ENCODE measurements at places on chromosomes 7 and 10. TPM values are rescaled to one million over a fixed set of nuclear protein-coding genes. Genes with fewer than 3 reads are reported as not detected.

- DNase-seq, result no peak
These were observed 43.7 kb downstream of the FGFBP3 start for GRCh38 chr10:91865562-91866081.

DNA sequence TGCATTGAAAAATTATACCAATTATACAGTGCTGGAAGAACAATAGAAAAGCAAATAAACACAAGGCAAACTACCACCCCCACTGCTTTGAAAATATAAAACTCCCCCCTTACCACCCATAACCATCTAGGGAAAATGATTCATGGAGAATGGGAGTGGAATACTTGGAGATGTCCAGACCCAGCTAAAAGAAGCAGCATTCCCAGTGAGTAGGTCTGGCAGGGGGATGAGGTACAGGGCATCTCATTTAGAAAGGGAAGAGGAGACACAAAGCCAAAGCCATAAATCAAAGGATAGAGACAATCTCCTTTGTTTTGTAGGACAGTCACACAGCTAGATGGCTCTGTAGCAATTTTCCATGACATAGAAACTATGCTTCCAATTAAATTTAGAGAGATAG lies 36.0 kb upstream of the DGKI start:
- DNase-seq, result no peak

GRCh38 chr10:120453319-120453718 lies 3.7 kb upstream of the PLPP4 start:
- DNase-seq, result no peak

DNA sequence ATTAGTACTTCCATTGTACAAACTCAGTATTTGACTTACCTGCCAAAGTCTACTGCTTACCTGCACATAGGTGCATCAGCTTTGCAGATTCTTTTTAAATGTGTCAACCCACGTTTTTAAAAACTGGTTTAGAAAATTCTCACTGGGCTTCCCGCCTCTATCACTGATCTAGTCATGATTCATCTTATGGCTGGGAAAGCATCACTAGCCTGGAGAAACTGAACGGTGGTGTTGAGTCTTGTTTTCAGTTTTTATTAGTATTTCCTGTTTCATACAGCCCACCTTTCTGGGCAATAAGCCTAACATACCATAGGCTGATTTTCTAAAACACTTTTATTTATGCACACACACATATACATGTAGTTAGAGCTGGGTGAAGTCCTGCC lies 19.7 kb downstream of the DOCK1 start:
- DNase-seq, result no peak

GRCh38 chr7:129494041-129494440 lies 8.3 kb upstream of the SMKR1 start:
- DNase-seq, result no peak

Gene PHYHIPL
- total RNA-seq, result 98.9 TPM

Gene MKI67
- 9.3 TPM for total RNA-seq

DNA sequence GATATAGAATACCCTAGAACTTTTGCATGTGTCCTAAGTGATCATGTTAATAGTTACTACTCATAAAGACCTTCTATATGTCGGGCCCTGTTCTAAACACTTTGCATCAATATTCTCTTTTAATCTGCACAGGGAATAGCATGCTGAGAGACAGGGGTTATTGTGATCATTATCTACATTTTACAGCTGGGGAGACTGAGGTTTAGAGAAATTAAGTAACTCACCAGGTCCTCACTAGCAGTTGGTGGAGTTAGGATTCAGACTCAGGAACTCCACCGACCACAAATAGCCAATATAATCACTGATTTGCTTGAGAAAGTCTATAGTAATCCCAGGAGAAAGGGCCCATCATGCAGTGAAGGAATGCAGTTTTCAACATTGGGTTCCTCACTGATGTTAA lies 111.2 kb upstream of the ADO start:
- no peak for DNase-seq

DNA sequence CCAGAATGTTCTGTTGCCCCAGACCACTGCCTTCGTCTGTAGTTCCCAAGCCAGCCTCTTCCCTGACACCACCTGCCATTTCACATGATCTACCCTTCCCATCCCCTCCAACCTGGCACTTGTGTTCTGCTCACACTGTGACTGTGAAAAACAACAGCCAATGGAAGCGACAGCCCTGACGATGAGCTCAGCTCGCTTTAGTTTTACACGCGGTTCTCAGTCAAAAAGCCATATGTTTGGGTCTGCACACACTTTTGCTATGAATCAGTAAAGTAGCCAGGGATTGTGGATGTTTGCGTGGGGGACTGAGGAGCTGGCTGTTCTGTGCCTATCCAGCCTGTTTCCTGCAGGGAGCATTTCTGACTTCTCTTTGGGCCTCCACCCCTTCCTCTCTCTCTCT lies 282.7 kb downstream of the WDR11 start:
- no peak for DNase-seq

DNA sequence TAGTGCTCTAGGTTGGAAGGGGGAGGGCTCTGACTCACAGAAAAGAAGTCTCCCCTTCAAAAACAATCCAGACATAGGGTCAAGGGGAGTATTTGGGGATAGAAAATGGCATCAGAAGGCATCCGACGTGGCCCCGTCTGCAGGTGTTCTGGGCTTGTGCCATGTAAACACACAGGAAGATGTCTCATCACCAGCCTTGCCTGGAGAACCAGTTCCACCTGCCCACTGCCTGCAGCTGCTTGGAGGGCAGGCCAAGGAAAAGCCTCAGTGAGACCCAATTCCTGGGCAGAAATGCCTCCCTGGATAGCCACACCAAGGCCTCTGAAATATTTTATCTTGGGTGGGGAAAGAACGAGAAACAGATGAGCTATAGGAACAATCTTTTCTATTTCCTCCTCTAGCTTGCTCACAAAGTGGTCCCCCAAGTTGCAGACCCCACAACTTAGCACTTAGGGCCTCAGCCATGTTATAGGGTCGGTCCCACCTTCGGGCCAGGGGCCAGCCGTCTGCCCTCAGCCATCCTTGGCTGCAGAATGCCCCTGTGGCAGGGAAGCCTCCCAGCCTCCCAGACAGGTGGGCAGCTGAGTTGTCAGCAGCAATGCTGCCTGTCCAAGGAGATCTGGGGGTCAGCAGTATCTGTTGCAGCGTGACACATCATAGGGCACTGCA lies 54.3 kb upstream of the ECHDC3 start:
- no peak for DNase-seq

Gene NUDT5
- total RNA-seq, result 62.3 TPM

Gene NOS3
- 13.4 TPM for total RNA-seq

DNA sequence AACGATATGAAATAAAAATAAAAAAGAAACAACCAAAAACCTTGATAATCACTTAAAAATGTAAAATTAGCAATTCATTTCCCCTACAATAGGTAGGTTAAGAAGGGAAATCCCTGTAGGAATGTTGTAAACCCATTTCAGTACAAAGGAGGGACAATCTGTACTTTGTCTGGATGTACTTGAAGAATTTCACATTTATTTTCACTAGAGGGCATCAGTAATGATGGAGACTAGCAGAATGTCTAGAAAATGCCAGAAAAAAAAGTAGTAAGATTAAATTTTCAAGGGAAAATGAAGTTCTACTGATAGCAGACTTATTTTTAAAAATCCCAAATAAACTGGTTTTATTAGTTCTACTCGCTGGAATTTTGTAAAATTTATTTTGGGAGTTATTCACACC lies 209.0 kb upstream of the FZD1 start:
- no peak for DNase-seq

- DNase-seq, result peak; percentile 72
These were observed 519.1 kb upstream of the AUTS2 start for GRCh38 chr7:69078997-69079769.

DNA sequence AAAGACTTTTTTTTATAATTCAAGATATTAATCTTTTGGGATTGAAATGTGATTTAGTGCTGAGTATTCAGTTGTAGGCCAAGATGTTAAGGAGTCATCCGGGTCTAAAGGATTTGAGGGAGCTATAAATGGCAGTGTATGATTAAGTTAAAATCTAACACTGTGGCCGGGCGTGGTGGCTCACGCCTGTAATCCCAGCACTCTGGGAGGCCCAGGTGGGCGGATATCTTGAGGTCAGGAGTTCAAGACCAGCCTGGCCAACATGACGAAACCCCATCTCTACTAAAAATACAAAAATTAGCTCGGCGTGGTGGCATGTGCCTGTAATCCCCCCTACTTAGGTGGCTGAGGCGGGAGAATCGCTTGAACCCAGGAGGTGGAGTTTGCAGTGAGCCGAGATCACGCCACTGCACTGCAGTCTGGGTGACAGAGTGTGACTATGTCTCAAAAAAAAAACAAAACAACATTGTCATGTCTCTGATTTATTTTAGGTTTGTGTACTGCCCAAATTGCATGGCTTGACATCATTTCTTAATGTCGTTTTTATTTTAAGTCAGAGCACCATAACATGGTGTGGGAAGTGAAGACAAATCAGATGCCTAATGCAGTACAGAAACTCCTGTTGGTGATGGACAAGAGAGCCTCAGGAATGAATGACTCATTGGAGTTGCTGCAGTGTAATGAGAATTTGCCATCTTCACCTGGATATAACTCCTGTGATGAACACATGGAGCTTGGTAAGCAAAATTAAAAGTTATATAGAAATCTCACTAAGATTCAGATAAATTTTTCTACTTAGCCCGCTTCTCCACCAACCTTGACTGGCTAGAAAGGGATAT lies 10.7 kb downstream of the HBP1 start:
- no peak for DNase-seq

Gene UCN3
- 0.50 TPM for total RNA-seq

DNA sequence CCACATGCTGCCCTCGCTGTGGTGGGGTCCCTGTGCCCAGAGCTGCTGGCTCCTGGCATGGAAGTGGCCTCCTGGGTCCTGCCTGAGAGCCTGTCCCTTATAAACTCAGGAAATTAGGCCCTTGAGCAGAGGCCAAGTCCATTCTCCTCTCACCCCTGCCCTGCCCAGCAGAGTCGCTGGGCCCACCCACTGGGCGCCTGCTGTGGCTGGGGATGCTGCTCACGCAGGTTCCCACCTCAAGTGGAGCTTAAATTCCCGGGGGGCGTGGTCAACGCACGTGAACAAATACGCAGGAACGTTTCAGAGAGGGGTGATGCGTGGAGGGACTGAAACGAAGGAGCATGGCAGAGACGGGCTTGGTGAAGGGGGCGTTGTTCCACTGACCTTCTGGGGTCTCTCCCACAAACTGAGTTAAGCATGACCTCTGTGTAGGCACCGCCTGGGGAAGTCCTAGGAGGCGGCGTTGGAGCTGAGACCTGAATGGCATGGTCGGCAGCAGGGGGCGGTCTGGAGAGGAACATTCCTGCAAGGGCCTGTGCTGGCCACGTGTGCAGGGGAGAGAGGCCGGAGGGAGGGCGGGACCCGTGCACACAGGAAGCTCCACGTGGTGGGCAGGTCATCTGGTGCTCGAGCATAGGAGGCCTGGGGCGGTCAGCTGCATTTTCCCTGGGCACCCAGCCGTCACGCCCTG lies 27.9 kb downstream of the FAM20C start:
- no peak for DNase-seq

GRCh38 chr7:30841025-30841735 lies 70.0 kb downstream of the MINDY4 start:
- DNase-seq, result no peak

- DNase-seq, result no peak
These were observed 3.7 kb downstream of the SAMD8 start for GRCh38 chr10:75115137-75115536.

- no peak for DNase-seq
These were observed 13.7 kb upstream of the CD36 start for GRCh38 chr7:80624763-80625162.

Gene ZNF804B
- total RNA-seq, result 2.0 TPM

- no peak for DNase-seq
These were observed 143.1 kb downstream of the BMPER start for GRCh38 chr7:34048445-34048844.

Gene CYP2C8
- total RNA-seq, result 2.6 TPM

Gene OR2A42
- 0.10 TPM for total RNA-seq

DNA sequence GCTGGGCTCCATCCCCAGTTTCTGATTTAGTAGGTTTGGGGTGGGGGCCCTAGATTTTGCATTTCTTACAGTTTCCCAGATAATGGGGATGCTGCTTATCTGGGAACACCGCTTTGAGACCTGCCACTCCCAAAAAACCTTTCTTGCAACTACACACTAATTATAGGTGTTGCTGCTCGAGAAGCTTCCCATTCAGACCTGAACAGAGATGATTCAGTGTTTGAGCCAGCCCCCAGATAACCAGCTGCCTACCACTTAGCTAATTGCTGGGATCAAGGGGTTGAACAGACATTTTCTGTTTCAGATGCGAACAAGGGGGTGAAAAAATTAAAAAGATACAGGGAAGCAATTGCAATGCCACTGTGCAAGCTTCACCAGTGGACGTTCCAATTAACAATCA lies 448.5 kb downstream of the KCNMA1 start:
- DNase-seq, result no peak

- no peak for DNase-seq
These were observed 50.4 kb upstream of the WNT16 start for GRCh38 chr7:121278120-121279021.

GRCh38 chr10:9596368-9596920 lies 1421.2 kb upstream of the CELF2 start:
- DNase-seq, result no peak

Gene CADPS2
- total RNA-seq, result 36.7 TPM

GRCh38 chr10:10786109-10787090 lies 231.3 kb upstream of the CELF2 start:
- DNase-seq, result no peak

DNA sequence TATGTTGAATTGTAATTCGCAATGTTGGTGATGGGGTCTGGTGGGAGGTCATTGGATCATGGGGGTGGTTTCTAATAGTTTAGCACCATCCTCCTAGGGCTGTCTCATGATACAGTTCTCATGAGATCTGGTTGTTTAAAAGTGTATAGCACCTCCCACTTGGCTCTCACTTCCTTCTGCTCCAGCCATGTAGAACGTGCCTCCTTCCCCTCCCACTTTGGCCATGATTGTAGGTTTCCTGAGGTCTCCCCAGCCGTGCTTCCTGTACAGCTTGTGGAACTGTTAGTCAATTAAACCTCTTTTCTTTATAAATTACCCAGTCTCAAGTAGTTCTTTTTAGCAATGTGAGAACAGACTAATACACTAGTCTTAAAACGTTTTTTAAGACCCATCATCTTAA lies 15.6 kb upstream of the HECW1 start:
- no peak for DNase-seq

Gene SLC26A5
- 0.99 TPM for total RNA-seq

- no peak for DNase-seq
These were observed 141.3 kb downstream of the SKAP2 start for GRCh38 chr7:26723129-26723528.

Gene BTBD16
- total RNA-seq, result 0.59 TPM

DNA sequence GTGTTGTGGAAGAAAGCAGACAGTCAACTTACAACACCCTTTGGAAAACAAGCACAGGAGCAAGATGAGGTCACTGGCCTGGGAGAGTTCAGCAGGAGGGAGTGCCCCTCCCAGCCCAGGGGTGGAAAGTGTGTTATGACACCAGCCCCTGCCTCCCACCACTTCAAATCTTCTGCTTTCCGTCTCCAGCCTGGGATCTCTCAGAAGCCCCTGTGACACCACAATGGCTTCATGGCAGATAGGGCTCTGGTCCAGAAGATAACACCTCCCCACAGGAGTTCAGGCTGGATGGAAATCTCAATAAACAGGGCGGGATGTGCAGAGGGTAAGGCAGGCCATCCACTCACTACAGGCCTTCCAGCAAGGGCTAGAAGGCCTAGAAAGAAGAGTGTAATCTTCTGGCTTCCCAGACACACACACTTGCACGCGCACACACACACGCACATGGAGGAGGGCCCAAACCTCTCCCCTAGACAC lies 48.7 kb upstream of the ZMIZ1 start:
- no peak for DNase-seq

All from spinal cord (tissue), 10 donors.